ENCODE measurements at places on chromosomes 4 and X.

- DNase-seq = no peak
Observed at GRCh38 chr4:72390409-72390808, 178.6 kb downstream of the ADAMTS3 start.

DNA sequence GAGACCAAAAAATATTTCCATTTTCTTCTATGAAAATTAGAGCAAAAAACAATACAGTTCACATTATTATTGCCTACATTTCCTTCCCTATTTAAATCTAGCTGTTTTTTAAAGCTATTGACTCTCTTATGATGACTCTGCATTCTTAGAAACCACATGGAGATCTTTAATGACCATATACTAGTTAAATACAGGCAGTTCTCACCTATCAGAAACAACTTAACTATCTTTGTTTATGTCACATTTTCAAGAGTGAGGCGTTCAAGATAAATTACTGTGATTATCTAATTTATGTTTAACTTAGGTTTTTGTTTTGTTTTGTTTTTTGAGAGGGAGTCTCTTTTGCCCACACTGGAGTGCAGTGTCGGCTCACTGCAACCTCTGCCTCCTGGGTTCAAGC, 3.0 kb downstream of the CISD2 start:
- DNase-seq = no peak

DNA sequence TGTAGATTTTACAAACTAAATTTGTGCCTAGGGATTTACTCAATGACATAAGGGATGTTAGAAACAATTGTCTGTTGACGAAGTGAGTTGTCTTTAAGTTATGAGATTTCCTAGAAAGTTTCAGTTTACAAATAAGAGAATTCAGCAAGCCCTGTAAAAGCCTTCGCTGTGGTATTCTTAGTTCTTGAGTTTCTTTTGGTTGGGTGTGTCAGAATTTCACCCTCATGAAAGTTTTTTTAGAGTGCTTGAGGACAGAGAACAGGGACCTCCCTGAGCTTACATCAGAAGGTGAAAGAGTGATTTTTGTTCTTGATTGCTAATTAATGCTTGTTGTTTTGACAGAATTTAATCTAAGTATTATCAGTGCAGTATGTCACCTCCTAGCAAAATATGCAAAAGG, 2628.2 kb downstream of the ARAP2 start:
- DNase-seq = no peak

DNA sequence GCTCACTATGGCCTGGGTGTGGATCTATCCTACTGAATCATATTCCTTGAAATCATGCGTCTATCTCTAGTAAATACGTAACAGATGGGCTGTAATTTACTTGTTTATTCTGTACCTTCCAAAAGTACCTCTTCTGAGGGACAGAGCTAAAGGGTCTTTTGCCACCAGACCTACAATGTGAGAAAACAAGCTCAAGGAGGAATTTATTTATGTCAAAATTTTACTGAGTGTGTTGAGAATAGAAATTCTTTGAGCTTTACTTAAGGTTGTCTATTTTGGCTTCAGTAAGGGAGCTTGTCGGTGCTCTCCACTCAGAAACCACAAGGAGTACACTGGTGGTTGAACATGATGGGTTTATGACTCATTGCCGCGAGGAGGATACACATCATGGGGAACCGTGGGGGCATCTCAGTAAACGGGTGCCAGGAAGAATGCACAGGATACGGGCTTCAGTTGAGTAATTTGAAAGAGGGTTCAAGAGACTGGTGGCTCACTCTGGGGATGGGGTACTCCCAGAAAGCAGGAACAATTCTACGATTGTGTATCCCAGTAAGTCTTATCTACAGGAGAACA, 3.0 kb downstream of the ANK2 start:
- no peak for DNase-seq

- DNase-seq = no peak
Observed at GRCh38 chrX:120697053-120697452, 67.2 kb upstream of the C1GALT1C1 start.

DNA sequence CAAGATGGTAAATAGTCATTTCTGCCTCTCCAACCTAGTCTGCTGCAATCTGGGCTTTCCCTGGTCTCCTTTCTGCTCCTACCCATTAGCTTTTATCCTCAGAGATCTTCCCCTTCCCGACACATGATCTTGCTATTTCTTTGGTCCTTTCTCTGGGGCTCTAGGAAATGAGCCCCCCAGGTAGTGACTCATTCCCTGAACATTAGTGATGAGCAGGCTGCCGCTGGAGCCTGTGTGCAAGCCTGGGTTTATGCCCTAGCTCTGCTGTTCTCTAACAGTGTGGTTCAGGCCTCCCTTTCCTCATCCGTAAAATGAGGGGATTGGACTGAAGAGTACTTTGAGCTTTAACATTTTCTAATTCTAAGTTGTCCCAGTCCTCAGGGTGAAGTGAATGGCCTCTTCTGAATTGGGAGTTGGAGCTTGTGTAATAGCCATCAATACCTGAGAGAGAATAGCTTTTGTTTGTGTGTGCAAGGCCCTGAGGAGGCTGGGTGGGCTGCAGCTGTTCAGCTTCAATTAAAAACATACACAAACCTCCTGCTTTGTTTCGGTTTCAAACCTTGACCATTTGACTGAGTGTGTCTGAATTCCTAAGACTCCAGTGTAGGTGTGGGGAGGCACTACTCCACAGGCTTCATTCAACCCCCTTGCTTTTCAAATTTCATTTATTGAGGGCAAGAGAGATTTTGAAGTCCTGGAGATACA, 115.6 kb upstream of the SCML1 start:
- no peak for DNase-seq

Measured in lung (tissue), 17 donors.